NCI-H226 (cell line): ENCODE measurements at places on chromosomes 1 and 21.

- no peak for DNase-seq
Observed at GRCh38 chr21:15018382-15018781, 46.4 kb downstream of the NRIP1 start.

GRCh38 chr1:198153103-198153502 is 3.7 kb upstream of the NEK7 start:
- DNase-seq: peak; percentile 70

DNA sequence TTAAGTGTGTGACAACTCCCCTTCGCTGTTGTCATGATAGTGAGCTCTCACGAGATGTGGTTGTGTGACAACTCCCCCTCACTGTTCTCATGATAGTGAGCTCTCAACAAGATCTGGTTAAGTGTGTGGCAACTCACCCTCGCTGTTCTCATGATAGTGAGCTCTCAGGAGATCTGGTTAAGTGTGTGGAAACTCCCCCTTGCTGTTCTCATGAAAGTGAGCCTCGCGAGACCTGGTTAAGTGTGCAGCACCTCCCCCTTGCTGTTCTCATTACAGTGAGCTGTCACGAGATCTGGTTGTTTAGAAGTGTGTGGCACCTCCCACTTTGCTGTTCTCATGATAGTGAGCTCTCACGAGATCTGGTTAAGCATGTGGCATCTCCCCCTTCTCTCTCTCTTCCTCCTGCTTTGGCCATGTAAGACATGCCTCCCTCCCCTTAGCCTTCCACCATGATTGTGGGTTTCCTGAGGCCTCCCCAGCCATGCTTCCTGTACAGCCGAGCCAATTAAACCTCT is 25.1 kb upstream of the LSS start:
- no peak for DNase-seq

DNA sequence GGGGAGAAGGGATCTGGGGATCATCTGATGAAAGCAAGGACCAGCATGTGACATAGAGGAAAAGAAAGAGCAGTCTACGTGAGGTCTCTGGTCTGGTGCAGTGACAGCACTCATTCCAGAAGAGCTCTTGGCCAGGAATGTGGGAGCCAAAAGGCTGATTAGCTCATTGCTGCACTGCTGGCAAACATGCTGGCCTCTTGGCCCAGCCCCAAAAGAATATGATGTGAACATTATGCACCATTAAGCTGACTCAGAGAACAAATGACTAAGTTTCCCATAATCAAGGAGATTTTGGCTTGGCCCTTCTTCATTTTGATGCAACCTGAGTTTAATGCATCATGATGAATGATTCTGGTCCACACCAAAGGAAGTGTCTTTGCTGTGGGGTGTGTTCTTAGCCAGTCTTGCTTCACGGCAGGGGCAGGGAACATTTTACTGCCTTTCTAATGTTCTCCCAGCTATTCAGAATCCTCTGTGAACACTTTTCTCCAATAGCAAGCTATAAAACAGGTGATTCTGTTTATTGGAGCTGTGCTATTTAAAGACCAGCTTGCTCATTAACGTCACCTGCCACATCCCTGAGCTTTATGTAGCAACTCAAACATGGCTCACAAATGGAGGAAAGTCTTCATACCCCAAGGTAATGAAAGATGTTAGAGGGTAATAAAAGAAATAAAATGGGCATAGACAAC is 55.1 kb downstream of the PCBP3 start:
- DNase-seq: peak; percentile 81

DNA sequence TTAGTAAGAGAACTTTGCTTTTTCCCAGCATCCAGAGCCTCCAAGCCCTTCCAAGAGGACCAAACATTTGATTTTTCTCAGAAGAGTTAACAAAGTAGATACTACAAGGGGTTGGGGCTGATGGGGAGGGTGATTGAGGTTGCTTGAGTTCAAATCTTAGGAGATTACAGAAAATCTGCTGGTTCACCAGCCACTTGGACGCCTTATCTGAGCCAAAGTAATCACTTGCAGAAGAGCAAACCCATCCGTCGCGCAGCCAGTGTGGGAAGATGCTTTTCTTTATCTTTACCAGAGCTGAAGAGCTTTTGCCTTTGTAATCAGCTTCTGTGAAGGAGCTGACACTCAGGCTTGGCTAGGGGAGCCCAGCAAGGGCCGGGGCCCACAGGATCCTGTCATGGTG is 91.9 kb upstream of the CTTNBP2NL start:
- DNase-seq: no peak
